ENCODE measurements at places on chromosomes 1 and 21.

DNA sequence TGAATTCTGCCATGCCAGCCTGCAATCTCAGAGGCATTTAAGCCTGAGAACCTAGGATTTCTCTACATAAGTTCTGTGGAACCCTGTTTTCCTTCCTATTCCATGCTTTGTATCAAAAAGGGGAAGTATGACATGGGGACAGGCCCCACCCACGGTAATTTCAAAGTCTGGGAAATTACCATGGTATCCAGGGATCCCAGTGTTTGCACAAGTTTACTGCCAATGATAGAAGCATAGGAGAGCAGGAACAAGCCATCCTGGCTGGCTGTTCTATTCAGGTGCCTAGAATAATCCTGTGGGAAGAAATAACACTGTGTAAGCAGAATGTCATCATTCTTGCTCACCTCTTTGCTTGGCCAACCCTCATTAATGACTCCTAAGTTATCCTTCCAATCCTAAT is 53.8 kb upstream of the ATP1B1 start:
- DNase-seq = no peak

DNA sequence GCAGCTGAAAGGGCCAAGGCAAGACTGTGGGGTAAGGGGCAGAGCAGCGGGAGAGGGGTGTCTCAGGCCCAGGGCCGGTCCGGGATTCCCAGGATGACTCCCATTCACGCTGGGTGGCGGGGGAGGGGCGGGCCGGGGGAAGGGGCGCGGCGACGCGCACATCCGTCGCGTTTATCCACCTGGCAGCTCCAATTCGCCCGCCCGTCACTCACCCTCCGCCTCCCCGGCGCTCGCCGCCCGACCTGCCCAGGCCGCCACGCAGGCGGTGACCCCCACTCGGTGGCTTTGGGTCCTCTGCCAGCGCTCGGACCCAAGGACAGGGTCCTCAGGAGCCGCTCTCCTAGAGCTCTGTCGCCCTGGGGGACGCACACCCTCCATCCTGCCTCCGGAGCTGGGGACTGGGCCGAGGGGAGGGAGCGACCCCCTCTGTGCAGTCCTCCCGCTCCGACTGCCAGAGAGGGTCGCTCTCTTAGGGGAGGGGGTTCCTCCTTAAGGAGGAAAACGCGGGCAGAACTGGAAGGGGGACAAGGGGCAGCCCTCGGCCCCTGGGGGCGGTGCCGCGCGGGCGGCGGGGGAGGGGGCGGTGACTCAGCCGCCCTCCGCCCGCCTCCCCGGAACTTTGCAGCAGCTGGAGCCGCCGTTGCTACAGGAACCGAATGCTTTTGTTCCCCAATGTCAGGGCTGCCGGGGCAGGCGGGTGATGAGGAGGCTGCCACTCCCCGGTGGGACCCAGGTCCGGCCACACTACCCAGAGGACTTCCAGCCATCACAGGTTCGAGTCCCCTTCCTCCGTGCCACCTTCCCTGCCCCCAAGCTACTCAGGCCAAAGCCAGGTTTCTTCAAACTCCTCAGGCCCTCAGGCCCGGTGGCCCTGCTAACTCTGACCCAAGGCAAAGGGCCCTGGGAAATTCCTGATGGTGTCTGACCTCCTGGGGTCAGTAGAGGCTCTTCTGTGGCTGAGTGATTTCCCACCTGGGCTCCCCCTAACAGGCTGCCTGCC is 3.4 kb downstream of the ADGRB2 start:
- no peak for DNase-seq

DNA sequence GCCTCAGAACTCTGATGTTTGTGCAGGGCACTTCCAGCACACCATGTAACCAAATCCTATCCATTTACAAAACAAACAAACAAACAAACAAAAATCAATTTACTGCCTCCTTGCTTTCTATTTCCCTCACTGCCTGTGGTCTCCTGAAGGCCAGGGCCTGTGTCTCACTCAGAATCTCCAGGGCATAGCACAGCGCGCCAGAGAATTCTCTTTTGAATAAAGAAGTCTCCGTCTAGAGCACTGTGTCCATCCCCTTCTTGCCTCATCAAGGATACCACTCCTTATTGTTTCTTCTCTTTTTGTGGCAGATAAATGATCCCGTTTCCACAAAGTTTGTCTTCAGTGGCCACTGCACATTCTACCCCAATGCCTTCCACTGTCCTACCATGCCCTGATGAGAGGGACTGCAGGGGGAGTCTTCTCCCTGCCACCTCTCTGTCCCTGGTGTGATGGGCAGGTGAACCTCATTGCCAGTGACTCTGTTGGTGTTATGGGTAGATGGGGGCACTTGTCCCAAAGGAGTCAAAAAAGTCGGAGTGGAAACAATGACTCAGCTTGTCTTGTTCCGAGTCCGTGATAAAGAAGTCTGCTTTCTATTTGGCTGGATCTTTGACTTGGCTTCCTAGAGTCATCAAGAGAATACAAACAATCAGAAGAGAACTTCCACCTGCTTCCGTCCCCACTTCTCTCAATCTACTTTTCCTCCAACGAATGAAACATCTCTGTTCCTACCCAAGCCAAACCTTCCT is 30.0 kb downstream of the XCL2 start:
- no peak for DNase-seq

- no peak for DNase-seq
Measured at GRCh38 chr1:30508611-30509010, 214.8 kb downstream of the MATN1 start.

- no peak for DNase-seq
Measured at GRCh38 chr1:112058815-112059450, 69.5 kb upstream of the KCND3 start.

DNA sequence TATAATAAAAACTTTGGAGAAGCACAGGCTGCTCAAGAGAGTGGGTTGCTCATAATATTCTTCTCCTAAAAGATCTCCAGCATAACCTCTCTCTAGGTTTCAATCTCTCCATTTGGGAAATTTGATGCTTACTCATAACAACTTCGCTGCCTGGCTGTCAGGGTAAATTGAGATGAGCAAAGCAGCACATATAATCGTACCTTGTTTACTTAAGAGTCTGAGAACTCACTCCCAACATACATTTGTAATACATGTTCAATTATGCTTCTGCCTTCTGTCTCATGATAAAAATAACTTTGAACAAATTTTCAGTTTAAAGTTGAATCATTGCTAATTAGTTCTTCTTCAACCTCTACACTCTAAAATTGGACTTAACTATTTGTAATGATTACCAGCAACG is 68.9 kb downstream of the DUSP10 start:
- no peak for DNase-seq

- DNase-seq = no peak
Measured at GRCh38 chr1:100847361-100848082, 47.1 kb downstream of the EXTL2 start.

GRCh38 chr1:168751195-168751650 is 22.2 kb upstream of the DPT start:
- DNase-seq = no peak

DNA sequence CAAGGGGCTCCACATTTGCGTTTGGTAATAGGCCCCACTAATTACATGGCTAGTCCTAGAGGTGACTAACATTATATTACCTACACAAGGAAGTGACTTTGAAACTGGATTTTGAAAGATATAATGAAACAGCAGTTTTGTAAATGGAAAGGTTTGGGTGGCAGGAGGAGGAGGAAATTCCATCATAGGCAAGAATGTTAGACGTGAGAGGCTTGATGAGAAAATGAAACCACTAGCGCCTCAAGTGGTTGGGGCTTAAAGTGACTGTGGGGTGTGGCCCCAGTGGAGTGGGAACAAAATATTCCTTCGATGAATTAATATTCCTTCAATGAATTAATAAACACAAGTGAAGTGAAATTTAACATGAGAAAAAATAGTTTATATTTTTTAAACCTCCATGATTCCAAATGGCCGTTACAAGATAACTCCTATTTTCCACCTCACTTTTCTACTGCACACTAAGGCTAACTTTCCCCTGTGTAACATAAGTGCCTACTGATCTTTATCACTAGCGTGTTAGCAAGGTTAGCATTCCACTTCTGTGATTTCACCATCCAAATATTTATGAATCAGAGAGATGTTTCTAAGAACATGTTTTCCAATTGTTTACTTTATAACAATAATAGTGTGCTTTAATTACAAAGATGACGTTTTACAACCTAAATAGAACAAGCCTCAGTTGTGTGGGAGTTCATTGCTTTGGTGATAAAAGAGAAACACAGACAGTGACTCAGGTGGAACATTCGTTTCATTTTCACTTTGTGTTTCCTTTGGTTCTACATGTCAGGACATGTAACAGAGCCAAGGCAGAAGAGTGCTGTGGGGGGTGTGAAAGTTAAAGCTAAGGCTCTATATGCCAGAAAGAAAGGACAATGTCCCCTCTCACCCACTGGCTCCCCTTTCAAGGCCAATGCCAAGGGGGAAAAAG is 12.5 kb upstream of the ATF3 start:
- DNase-seq = peak; percentile 74

- DNase-seq = no peak
Measured at GRCh38 chr1:160581961-160582360, 2.7 kb upstream of the CD84 start.

- DNase-seq = no peak
Measured at GRCh38 chr21:41627428-41627827, 119.5 kb upstream of the TMPRSS2 start.

DNA sequence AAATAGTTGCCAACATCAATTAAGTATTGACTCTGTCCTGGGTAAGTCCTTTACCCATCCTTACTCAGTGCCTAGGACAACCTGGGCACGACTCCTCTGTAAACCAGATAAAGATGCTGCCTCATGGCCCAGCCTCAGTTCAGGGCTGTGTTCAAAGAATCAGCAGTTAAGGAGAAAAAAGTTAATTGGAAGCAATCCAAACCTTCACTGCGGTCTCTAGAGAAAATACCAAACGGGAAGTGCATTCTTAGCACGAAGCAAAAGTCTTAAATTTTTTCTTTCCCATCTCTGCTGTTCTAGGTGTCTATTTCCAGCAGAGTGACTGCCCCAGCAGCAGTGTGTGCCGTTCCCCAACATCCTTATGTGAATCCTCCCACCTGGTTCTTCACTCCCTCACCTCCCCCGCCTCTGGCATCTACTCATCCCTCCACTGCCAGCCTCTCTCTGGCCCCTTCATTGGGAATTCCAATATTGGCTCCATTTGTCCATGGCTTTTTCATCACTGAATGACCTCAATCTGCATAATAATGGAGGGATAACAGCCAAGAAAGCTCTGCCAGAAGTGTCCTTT is 23.2 kb downstream of the KANK4 start:
- peak; percentile 73 for DNase-seq

DNA sequence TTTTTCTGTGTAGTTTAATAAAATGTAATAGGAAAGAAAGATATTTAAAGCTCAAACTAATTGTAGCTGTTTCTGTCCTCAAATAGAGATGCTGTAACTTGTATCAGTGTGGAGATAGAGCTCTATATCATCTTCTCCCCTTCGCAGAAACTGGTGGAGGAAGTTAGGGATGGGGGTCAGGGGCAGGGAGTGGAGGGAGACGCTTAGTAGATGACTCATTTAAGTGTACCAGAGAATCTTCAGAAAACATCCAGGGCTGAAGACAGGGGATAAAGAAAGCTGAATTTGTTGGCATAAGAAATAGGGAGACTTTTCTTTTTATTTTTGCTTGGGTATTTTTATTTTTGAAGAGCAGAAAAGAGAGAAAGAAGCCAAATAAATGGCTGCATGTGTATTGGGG is 282.6 kb upstream of the DPYD start:
- no peak for DNase-seq

DNA sequence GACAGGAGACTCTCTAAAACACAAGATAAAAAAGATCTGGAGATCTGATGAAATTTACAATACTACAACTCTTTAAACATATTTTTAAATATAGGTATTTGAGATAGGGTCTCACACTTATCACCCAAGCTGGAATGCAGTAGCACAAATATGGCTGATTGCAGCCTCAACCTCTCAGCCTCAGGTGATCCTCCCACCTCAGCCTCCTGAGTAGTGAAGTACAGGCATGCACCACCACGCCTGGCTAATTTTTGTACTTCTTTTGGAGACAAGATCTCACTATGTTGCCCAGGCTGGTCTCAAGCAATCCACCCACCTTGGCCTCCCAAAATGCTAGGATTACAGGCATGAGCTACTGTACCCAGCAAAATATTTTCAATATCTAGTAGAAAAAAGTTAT is 170.0 kb upstream of the NR5A2 start:
- DNase-seq = no peak

- no peak for DNase-seq
Measured at GRCh38 chr1:38141483-38141882, 94.9 kb upstream of the POU3F1 start.

GRCh38 chr1:27542463-27543273 is 52.7 kb upstream of the WASF2 start:
- DNase-seq = peak; percentile 75

GRCh38 chr1:64645735-64646134 is 99.1 kb upstream of the RAVER2 start:
- DNase-seq = no peak

- DNase-seq = no peak
Measured at GRCh38 chr1:64515427-64515826, 45.5 kb downstream of the CACHD1 start.

GRCh38 chr1:223135176-223135942 is 7.7 kb downstream of the TLR5 start:
- no peak for DNase-seq

GRCh38 chr1:33709783-33710718 is 153.8 kb upstream of the HMGB4 start:
- no peak for DNase-seq

- DNase-seq = no peak
Measured at GRCh38 chr1:94552071-94552586, 10.6 kb upstream of the F3 start.

GRCh38 chr1:183920651-183921050 is 115.7 kb downstream of the RGL1 start:
- peak; percentile 42 for DNase-seq

GRCh38 chr1:18965206-18966173 is 9.0 kb upstream of the IFFO2 start:
- no peak for DNase-seq

DNA sequence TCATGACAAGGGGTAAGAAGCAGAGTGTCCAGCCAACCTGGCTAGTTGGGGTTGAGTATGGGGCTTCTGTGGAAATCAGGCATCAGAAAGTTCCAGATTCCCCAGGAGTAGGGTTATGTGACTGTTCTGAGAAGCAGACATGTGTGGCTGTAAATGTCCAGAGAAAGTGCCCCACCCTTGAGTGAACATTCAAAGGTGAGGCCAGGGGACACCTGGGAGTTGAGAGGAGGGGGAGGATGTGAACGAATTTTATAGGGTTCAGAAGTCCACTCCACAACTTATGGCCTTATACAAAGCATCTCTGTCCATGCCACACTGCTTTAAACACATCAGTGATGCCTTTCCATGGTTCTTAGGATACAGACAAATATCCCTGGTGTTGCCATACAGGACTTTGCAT is 133.3 kb downstream of the IGSF21 start:
- no peak for DNase-seq

Data from foreskin melanocyte (primary cell).